AG09319 (cell line): ENCODE measurements at places on chromosomes 3 and 15.

- no peak for DNase-seq
Measured at GRCh38 chr15:52440414-52440813, 88.3 kb downstream of the MYO5A start.

- no peak for DNase-seq
Measured at GRCh38 chr15:65824031-65824743, 32.1 kb upstream of the DENND4A start.

GRCh38 chr15:101675796-101676582 lies 23.8 kb upstream of the TM2D3 start:
- DNase-seq: no peak

- peak; percentile 80 for DNase-seq
Measured at GRCh38 chr3:8482960-8483665, 18.5 kb upstream of the LMCD1 start.

- peak; percentile 60 for DNase-seq
Measured at GRCh38 chr15:60673918-60674558, 195.1 kb upstream of the ICE2 start.

- DNase-seq: peak; percentile 27
Measured at GRCh38 chr15:36029606-36030210, 483.7 kb upstream of the DPH6 start.

DNA sequence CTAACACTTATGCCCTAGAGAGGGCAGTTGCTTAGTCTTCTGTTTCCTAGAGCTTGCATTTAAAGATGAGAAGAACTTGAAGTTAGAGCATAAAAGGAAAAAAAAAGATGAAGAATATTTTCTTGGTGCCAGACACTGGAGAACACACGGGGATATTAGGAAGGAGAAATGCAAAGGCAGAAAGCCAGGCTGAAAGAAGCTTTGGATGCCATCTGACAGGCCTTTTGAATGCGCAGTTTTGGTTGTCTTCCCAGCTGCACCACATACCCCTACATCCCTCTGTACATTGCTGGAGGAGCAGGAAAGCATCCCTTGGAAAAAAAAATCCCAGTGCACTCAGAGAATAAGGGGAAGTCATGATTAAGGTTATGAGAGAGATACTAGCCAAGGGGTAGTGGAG lies 378.9 kb downstream of the GAP43 start:
- DNase-seq: no peak

GRCh38 chr3:178043084-178043483 lies 493.2 kb upstream of the KCNMB2 start:
- no peak for DNase-seq

DNA sequence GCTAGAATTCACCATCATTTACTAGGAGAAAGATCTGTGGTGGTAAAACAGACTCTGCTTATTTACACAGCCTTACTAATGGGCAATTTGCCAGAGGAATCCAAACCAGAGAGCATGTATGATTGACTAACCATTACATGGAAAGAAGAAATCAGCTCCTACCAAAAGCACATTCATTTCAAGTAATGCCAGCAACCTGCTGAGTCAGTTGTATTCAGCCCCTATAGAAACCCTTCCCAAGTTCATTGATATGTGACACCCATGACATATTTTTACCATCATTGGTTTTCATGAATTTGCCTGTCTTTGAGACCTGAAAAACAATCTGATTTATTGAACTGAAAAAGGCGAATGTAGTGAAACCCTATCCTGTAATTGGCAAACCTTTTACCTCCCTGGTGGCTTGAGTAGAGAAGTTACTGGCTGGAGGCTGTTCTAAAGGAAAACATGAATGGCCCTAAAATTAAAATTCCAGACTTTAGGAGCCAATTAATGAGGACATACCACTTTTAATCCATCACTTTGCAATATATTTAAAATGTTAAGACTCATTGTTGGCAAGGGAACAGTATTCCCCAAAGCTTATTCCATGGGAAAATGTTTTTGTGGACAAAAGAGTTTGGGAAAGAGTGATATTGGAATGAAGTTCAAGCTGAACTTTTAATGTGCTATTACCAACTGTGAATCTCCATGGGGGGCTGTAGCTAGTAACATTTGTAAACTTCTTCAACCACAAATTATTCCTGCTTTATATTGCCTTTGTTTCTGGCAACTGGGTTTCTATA lies 542.9 kb downstream of the FHIT start:
- peak; percentile 11 for DNase-seq

- DNase-seq: no peak
Measured at GRCh38 chr15:62853114-62853840, 189.3 kb upstream of the TPM1 start.

- DNase-seq: no peak
Measured at GRCh38 chr15:29056839-29057450, 171.2 kb downstream of the APBA2 start.

GRCh38 chr3:141076797-141077571 lies 25.8 kb downstream of the SPSB4 start:
- no peak for DNase-seq

GRCh38 chr3:61814674-61815073 lies 253.3 kb downstream of the PTPRG start:
- DNase-seq: no peak

- no peak for DNase-seq
Measured at GRCh38 chr3:125203731-125204130, 8.8 kb downstream of the SLC12A8 start.

DNA sequence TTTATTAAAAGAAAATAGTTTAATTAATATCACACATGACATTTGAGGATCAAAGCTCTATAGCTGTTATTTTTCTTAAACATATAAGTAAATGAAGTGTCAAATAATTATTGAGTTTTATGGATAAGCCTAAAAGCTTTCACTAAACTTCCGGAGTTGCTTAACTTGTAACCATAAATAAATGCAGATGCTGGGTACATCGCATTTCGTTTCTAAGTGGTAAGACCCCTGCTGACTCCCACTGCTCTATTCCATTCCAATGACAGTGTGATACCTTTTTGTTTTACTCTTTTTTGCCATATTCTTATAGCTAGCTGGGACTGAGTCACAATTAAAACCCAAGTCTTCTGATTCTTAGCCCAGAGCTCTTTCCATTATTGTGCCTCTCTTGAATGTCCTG lies 411.1 kb downstream of the SOX2 start:
- no peak for DNase-seq

DNA sequence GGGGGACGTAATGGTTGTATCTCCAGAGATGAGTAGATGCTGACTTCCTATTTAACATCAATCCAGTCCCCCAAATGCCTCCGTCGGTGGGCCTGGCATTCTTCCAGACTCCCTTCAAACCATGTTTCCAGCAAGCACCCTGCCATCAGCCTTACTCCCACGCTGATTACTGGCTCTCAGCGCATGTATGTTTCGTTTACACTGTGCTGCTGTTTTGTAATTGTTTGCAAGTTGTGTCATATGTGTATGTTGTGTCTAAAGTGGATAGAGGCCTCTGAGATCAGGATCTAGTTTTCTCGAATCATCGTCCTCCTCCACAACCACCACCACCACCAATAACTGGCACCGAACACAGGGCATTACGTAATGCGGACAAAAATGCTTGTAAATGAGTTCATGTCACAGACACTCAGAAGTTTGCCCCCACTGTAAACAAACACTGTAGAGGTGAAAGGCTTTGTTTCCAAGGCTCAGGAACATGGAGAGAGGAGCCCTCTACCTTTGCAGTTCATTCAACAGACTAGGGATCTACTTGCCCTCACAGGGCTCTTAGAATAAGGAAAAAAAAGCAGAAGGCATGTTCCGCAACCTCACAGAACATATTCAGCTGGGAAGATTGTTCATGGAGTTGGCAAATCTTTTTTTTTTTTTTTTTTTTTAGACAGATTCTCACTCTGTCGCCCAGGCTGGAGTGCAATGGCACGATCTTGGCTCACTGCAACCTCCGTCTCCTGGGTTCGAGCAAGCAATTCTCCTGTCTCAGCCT lies 46.1 kb upstream of the SEMA4B start:
- no peak for DNase-seq

GRCh38 chr15:40441565-40442531 lies 1.1 kb downstream of the BAHD1 start:
- no peak for DNase-seq

DNA sequence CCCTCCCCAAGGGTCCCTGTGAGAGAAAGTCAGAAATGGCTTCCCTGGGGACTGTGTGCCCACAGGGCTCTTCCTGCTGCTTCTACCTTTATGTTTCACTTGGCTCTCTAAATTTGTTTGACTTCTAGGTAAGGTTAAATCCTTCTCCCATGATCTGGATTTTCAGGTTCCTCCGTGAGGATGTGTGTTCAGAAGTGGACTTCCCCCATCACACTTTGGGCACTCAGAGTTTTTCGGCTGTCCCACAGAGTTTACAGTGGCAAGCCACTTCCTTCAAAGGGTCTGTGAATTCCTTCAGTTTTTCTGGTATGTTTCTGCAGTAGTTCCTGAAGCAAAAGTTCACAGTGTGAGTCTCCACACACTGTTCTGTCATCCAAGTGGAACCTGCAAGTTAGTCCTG lies 30.9 kb upstream of the RARB start:
- no peak for DNase-seq

DNA sequence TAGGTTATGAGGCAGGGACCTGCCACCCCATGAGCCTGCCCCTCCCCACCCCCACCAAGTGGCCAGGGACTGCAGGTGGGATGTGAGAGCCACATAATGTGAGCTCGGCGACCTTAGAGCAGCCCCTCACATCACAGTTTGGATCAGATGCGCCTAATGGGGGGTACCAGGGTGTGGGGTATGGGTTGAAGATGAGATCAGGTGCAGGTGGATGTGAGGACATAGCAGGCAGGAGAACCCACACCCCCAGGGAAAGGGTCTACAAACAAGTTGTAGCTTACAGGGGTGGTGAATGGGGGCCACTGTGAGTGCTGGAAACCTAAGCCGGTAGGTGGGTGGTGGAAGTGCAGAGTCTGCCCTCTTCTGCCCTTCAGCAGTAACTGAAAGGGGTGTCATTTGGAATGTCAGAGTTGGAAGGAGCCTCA lies 94.0 kb downstream of the CORO2B start:
- no peak for DNase-seq

DNA sequence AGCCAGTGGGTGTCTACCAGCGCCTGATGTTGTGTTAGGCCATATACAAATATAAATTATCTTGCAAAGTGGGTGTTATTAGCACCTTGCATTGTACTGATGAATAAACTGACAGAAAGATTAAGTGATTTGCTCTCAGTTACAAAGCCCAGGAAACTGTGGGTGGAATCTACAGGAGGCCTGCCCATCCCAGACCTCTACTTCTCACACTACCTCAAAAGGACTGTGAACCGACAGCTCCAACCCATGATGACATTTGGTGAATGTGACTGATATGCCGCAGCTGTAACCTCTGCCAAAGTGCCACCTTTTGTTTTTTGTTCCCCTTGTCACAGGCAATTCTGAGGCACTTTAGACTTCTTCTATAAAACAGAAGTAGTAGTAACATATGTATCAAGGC lies 43.7 kb upstream of the KCNMB2 start:
- DNase-seq: no peak

DNA sequence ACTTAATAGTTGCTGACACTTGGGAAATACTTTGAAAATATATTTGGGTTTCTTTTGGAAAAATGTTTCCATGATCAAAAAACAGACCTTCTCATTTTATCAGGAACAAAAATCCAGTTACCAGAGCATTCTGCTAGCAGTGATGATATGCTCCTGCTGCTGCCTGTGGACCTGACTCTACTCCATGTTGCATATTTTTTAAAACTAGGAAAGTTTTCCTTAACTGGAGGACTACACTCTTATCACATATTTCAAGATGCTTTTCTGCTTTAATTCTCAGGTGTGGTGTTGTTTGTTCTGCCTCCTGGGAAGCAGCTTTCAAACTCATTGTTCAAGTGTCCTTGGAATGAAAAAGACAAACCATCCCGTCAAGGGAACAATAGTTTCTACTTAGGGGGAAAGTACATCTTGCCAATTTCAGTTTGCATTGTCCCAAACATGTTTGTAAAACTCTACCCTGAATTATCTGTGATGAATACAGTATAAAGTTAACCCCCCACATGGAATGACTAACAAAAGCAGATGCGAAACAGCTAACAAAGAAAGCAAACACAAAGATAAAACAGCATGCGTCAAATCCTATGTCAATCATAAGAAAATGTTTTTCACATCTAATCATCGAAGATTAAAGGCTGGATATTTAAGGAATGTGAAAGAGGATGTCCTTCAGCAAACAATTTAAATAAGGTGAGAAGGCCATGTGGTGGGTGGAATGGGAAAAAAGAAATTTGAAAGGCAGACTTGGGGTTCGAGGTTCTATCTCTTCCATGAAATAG lies 40.1 kb upstream of the PSMD6 start:
- no peak for DNase-seq

- DNase-seq: no peak
Measured at GRCh38 chr3:62774221-62774620, 101.0 kb downstream of the CADPS start.

DNA sequence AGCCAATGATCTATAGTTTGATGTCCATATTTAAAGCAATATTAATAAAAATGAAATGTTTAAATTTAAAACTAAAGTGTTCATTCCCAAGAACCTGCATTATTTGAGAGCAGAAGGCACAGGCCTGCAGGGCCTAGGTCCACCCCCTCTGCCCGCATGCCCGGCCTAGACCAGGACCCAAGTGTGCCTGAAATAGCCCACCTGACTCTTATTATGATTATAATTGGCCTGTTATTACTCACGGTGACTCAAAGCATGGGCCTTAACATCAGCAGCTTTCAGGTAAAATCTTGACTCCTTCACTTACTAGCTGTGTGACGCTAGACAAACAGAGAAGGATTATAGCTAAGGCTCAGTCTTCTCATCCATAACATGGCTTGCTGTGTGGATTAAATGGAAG lies 128.8 kb downstream of the PLCL2 start:
- no peak for DNase-seq

GRCh38 chr3:87975716-87976115 lies 83.1 kb downstream of the CGGBP1 start:
- DNase-seq: no peak

- DNase-seq: no peak
Measured at GRCh38 chr3:173711619-173712018, 314.1 kb downstream of the NLGN1 start.

- no peak for DNase-seq
Measured at GRCh38 chr3:39220407-39221140, 28.2 kb upstream of the XIRP1 start.

- DNase-seq: no peak
Measured at GRCh38 chr15:42185801-42186200, 22.3 kb downstream of the VPS39 start.
